ENCODE measurements at places on chromosomes 11 and 22.

DNA sequence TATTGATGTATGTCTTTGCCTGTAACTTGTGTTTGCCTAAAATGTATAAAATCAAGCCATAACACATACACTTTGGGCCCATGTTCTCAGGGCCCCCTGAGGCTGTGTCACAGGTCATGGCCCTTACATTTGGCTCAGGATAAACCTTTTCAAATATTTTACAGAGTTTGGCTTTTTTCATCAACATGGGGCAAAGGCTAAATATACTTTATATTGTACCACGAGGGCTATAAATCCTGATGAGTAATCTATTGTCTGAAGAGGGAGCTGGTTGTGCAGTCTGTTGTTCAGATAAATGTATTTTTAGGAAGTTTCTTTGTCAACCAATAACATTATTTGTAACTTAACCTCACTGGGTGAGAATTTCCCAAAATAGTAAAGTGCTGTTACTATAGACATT, 404.6 kb upstream of the DDI1 start:
- DNase-seq = peak; percentile 43

DNA sequence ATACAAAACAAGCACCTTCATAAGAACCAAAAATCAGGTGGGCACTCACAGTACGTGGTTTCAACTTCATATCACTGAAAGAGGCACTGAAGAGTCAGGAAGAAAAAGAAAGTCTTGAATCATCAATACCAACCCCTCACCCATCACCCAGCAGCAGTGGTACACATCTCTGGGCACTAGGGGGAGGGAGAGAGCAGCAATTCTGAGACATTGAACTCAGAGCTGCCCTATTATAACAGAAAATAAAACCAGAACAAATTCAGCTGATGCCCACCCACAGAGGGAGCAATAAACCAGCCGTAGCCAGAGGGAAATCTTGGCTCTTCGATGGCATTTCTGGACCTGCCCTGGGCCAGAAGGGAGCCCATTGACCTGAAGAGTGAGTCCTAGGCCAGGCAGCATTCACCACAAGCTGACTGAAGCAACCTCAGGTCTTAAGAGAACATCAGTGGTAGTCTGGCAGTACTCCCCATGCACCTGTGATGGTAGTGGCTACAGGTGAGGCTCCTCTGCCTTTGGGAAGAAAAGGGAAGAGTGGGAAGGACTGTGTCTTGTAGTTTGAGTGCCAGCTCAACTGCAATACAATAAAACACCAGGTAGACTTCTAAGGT, 42.2 kb upstream of the FAM181B start:
- DNase-seq = peak; percentile 79

GRCh38 chr11:116882386-116882785, 45.0 kb upstream of the APOA1 start:
- peak; percentile 77 for DNase-seq

- DNase-seq = no peak
These were observed 17.6 kb downstream of the CALCA start for GRCh38 chr11:14954581-14954980.

DNA sequence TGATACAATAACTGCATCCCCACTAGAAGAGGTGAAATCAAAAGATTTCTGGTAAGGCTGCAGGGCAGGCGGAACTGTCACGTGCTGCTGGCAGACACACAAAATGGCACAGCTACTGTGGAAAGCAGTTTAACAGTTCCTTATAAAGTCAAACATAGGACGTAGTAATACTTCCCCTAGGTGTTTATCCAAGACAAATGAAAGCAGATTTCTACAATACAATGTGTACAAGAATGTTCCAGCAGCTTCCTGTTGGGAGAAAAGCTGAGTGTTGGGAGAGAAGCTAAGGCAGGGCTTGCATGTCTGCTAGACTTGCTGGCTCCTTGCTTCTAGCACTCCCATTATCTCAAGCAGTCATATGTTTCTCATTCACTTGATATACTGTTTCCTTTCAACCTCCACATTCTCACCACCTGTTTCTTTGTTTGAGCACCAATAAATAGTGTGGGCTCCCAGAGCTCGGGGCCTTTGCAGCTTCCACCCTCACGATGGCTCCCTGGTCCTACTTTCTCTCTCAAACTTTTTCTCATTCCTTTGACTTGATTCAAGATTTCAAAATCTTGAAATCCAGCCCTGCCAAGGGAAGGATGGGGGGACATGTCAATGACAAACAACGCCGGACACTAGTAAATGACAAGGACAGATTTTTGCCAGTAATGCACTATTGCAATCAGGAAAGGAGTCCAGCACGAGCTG, 21.2 kb upstream of the IL17RA start:
- DNase-seq = no peak

DNA sequence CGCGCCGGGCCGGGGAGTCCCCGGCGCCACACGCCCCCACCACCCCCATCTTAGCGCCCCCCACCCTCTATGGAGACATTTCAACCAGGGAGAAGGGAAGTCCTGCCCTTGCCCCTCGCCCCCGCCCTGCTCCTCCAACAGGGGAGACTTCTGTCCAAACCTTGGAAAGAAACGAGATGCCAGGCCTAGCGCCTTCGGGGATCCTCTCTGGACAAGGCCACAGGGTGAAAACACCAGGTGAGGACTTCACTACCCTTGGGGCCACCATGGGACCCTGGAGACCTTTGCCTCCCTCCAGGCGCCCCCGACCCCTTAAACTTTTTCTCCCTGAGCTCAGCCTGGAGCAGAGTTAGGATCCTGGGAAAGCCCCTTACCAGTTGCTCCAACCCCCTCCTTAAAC, 11.6 kb upstream of the NPAS4 start:
- DNase-seq = no peak

DNA sequence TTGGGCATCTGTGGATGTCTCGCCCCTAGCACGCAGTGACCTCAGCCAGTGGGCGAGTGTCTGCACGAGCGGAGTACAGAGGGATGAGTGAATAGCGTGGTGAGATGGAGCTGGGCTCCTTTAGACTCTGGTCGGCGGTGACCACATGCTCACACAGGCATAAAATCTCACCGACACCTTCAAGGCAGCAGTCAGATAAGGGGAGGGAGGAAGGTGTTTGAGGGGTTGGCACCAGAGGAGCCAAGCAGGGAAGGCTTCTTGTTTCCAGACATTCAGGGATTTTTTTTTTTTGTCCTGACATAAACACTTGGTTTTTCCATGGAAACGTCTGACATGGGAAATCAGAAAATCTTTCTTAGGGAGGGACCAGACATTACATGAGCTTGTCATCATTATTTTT, 35.8 kb downstream of the GRIK4 start:
- DNase-seq = peak; percentile 10

DNA sequence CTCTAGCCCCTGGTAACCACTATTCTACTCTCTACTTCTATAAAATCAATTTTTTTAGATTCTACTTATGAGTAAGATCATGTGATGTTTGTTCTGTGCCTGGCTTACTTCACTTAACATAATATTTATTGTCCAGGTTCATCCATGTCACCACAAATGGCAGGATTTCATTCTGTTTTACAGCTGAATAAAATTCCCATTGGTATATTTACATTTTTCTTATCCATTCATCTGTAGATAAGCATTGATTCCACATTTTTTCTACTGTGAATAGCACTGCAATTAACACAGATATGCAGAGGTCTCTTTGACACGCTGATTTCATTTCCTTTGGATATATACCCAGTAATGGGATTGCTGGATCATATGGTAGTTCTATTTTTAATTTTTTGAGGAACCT, 15.8 kb downstream of the SLC25A17 start:
- DNase-seq = no peak

DNA sequence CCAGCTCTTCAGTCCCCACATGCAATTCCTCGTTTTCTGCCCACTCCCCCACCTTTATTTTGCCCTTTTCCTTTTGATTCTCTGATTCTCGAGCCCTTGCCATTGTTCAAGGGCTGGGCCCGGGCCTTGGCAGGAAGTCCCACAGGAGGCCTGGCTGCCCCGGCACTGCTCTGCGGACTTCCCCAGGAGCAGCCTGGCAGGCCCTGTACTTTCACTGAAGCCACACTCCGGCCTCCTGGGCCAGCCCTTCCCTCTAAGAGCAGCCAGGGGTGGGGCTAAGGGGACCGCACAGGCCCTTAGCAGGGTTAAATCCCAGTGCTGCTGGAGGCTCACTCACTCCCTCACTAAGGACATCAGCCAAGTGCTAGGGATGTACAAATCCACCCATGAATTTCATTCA, 4.1 kb downstream of the LRRC32 start:
- DNase-seq = no peak

GRCh38 chr22:42401535-42402334, 30.5 kb downstream of the NFAM1 start:
- DNase-seq = no peak

DNA sequence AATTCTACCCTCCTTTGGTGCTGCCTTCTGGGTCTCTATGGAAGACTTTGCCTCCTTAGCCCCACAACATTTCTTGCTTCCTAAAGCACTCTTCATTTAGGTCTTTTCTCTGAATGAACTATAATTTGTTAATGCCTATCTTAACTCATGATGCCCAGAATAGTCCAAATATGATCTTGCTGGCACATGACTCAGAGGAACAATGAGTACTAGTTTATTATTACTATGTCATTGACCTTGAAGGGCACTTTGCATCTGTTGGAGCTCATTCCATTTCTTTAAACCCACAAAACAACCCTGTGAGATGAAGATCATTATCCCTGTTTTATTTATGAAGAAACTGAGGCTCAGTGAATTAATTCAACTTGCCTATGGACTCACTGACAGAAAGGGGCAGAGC, 320.2 kb upstream of the PLET1 start:
- no peak for DNase-seq

- DNase-seq = no peak
These were observed 121.9 kb downstream of the PKNOX2 start for GRCh38 chr11:125286486-125286885.

- no peak for DNase-seq
These were observed 11.1 kb downstream of the CTR9 start for GRCh38 chr11:10762185-10762584.

DNA sequence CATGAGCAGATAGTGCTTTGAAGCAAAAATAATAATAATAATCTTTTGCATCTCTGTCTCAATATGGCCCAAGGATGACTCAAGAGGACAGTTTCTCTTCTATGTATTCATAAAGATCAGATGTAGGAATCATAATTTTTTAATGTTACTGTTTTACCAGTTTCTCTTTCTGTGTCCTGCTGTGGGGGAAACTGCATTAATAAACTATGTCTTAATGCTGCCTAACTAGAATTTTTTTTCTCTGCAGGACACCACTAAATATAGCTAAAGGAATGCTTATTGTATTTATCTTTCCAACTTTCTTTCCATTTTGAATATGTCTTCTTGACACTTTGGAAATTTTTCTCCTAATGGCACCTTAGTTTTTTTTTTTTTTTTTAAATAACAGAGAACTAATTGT, 6.5 kb downstream of the FJX1 start:
- DNase-seq = no peak

GRCh38 chr11:133506023-133506422, 26.3 kb downstream of the OPCML start:
- no peak for DNase-seq

GRCh38 chr11:29914203-29914930, 102.5 kb downstream of the KCNA4 start:
- DNase-seq = peak; percentile 9

DNA sequence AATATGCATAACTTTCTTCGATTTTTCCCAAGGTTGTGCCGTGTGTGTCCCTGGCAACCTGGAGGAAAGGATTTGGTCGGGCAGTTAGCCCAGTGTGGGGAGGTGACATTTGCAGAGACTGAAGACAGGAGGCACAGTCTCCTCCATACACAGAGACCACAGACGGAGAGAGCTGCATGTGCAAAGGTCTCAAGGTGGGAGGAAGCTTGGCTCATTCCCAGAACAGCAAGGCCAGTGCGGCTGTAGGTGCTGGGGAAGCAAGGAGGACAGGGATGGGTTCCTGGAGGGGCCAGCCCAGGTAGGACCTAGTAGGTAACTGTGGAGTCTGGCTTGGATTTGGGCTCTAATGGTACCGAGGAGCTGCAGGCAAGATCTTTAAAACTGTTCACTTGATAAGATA, 20.7 kb upstream of the CPT1A start:
- DNase-seq = no peak

DNA sequence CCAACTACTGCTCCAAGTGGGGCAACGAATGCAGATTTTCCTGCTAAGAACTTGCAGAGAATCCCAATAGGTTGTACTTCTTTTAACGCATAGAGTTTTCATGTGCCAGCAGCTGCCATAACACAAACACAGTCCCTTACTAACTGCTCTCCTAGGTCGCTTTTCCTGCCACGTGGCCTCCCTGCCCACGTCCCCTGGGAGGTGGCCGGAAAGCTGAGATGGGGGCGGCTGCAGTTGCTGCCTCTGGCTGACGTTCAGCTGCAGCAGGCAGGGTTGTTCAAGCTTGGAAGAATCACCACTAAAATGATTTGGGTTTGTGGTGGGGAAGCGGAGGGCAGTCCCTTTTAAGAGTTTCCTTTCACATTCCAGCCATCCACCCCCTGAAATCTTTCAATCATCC, 39.3 kb downstream of the ZNF202 start:
- no peak for DNase-seq

- no peak for DNase-seq
These were observed 2.6 kb downstream of the KRTAP5-5 start for GRCh38 chr11:1632053-1632714.

DNA sequence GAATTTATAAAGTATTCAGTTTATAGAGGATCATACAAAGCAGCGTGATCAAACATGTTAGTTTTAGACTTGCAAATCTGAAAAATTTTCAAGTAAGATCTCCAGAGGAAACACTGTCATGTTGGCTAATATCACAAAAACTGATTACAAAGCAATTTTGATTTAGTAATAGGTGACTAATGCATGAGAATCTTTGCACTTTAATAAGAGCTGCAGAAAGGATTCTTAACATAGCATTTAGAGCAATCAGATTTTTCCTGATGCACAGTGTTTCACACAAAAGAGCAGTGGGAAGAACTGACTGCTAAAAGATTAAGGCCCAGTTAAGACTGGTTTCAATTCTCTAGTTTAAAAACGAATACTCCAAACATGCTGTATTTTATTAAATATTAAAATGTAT, 321.2 kb downstream of the GUCY1A2 start:
- peak; percentile 28 for DNase-seq

GRCh38 chr11:45897556-45897955, 9.5 kb downstream of the FREY1 start:
- DNase-seq = no peak

DNA sequence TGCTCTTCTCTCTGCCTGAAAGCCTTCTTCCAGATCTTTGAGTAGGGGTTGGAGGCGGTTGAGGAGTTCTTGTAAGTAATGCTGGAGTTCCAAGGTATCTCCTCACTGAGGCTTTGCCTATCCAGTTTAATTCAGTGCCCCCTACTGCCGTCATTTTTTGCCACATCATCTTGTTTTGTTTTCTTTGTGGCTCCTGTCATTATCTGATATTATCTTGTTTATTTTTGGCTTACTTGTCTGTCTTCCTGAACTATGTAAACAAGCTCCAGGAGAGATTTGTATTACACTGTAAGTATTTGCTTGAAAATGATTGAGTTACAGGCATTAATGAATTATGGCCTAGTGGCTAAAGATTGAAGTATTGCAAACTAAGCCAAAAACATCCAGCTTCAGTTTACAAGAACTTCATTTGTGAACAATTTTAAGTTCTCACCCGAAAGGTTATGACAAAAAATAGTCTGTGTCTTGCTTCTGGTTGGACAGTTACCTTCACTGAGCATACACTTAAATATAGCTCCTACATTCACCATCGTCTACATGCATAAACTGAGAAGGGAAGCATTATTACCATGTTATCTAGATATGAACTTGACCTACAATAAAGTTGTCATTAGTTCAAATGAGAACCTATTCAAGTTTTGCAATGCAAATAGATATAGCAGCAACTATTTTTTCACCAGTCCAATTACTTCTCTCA, 154.8 kb downstream of the ARHGAP42 start:
- no peak for DNase-seq

- DNase-seq = no peak
These were observed 280.7 kb upstream of the CADM1 start for GRCh38 chr11:115784796-115785521.

GRCh38 chr22:35192129-35192918, 65.0 kb upstream of the HMGXB4 start:
- peak; percentile 66 for DNase-seq
